Glutamatergic neuron (in vitro differentiated cells): ENCODE measurements at places on chromosomes 3 and 15. TPM values are rescaled to one million over a fixed set of nuclear protein-coding genes. Genes with fewer than 3 reads are reported as not detected.
A peak's percentile ranks its signal among the peaks of the same experiment; 100 is the strongest.

The IL17RE gene
- 3.9 TPM for total RNA-seq

The SAMD7 gene
- total RNA-seq, result not detected

The DISP2 gene
- total RNA-seq, result 44.3 TPM

The ANKRD34C gene
- not detected for total RNA-seq

DNA sequence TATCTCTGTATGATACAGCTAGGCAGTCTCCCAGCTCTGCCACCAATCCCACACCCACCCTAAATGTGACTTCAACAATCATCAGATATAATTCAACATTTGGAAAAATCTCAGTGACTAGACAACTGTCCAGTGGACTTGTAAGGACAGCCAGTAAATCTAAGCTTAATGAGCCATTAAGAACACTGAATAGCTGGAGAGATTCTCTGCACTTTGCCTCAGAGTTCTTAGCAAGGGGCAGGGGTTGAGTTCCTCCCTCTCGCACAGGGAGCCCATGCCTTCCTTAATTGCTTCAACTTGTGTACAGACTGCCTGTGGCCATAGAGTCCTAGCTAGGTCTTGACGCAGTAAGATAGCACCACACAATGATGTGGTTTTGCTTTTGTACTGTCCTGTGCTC is 15.6 kb downstream of the MEX3B start:
- H3K4me1 ChIP-seq, result no peaks in the 10 kb centered on the region
- peaks cover 4% of the 10 kb centered on the region for H3K36me3 ChIP-seq
- H3K27ac ChIP-seq, result no peak overlapping the region
- H3K27me3 ChIP-seq, result no peaks in the 10 kb centered on the region
- no peak for DNase-seq

DNA sequence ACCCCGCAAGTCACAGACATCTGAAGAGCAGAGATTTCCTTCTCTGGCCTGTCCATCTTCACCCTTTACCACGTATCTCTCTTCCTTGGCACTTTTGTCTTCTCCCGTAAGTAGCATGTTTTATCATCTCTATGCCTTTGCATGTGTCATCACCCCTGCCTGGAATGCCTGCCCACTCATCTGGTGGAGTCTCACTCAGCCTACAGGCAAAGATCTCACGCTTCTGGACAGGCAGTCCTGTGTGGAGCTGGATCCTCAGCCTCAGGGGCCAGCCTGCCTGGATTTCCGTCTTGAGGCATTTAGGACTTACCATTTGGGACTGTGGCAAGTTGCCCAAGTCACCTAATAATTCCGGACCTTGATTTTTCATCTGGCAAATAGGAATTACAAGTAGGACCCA is 114.3 kb upstream of the CACNA2D3 start:
- no peak for DNase-seq
- H3K4me3 ChIP-seq, result no peak overlapping the region
- no peaks in the 10 kb centered on the region for H3K4me1 ChIP-seq

The LSMEM2 gene
- not detected for total RNA-seq

The SAMMSON gene
- not detected for total RNA-seq

DNA sequence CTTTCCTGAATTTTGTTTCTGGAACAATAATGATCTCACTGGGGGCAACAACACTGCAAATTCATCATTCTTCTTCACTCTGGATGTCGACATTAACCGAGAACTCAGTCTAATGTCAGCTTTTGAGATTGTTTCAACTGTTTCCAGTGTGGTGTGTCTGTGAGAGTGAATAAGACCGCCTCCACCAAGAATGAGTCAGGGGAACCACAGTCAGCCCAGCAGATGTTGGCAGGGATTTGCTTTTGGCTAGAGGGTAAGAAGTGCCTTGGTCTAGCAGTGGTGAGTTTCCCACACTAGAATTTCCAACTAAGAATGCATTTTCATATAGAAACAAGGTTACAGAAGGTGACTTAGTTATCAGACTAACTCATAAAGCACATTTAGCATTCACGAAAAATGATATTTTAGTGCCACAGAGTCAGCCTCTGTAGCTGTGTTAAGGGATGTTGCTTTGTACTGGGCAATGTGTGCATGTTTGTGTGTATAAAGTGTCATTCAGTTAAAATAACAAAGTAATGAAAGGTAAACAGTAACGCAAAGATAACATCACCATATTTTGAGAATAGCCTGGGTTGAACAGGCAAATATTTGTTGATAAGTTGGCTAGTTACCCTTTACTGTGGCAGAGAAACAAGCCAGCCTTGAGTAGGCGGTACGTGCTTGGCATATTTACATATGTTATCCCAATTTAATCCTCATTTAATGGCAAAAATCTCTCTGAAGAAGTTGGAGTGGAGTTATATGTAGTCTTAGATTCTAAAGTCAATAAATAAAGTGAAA is 33.8 kb downstream of the DRD3 start:
- H3K36me3 ChIP-seq, result no peaks in the 10 kb centered on the region
- DNase-seq, result no peak
- H3K4me1 ChIP-seq, result no peaks in the 10 kb centered on the region
- no peak overlapping the region for H3K4me3 ChIP-seq
- no peak overlapping the region for H3K27ac ChIP-seq

DNA sequence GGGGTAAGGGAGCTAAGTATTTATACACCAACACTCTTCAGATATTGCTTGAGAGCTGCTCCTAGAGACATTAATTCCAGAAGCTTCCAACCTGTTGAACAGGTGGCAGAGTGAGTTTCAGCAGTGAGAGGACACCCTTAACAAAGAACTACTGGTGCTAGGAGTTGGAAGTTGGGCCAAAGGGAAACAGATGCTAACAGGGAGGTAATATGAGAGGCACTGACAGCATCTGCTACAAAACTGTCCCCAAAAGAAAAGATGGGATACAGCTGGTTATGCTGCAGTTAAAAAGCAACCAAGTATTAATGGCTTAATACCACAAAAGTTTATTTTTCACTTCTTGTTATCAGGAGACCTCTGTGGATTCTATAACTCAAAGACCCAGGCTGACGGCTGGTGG is 104.5 kb upstream of the SATB1 start:
- peaks cover 2% of the 10 kb centered on the region for H3K27me3 ChIP-seq
- DNase-seq, result no peak
- no peaks in the 10 kb centered on the region for H3K36me3 ChIP-seq

DNA sequence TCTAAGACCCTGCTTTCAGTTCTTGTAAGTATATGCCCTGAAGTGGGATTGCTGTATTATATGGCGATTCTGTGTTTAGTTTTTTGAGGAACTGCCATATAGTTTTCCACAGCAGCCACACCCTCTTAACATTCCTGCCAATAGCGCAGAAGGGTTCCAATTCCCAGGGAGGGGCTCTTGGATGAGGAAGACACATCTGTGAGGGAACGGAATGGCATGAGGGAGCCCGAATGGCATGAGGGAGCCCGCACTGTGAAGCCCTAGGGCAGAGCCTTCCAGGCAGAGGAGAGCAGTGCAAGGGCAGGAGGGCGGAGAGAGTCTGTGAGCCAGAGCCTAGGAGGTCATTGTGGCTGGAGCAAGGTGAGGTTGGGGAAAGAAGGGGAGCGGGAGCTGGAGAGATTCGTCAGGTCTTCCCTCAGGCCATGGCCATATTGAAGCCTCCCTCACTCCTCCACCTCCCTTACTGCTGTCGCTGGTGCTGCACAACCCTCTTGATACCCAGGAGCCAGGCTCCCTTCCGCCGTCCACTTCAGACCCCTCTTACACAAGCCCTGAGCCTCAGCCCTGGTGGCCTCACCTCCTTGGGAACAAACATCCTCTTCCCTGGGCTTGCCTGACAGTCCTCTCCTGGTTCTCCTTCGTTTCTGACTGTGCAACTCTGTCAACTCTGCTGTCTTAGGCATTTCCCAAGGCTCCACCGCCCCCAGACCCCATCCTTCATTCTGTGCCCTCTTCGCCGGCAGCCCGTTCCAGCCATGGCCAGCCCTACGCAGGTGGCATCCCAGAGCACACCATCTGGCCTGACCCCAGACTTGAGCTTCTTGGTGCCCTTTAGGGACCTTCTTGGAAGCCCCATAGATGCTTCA is 51.4 kb downstream of the FGD5 start:
- H3K4me3 ChIP-seq, result no peak overlapping the region
- H3K4me1 ChIP-seq, result peaks cover 5% of the 10 kb centered on the region
- no peak for DNase-seq
- H3K36me3 ChIP-seq, result no peaks in the 10 kb centered on the region

GRCh38 chr15:96409215-96410138 is 79.0 kb downstream of the NR2F2 start:
- H3K4me3 ChIP-seq, result peak overlapping the region; percentile 82
- H3K4me1 ChIP-seq, result peaks cover 2% of the 10 kb centered on the region
- H3K27ac ChIP-seq, result no peak overlapping the region
- peaks cover 44% of the 10 kb centered on the region for H3K27me3 ChIP-seq
- no peaks in the 10 kb centered on the region for H3K36me3 ChIP-seq

The ZMYND10 gene
- 1.3 TPM for total RNA-seq

DNA sequence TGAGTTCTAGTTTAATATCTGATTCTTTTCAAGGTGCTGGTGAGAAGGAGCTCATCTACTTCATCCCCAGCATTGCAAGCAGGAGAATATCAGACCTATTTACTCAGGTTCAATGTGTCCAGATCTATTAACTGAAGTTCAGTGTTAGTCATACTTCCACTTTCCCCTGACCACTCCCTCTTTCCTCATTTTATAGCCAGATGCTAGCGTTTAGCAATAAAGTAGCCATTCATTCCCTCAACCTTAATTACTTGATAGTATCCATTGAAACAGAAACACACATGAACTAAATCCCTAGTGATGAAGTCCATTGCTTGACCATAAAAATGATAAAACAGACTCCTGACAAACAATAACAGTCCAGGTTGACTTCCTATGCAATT is 60.0 kb downstream of the RPL22L1 start:
- no peaks in the 10 kb centered on the region for H3K36me3 ChIP-seq
- DNase-seq, result no peak
- H3K27me3 ChIP-seq, result peaks cover 11% of the 10 kb centered on the region
- H3K27ac ChIP-seq, result no peak overlapping the region

DNA sequence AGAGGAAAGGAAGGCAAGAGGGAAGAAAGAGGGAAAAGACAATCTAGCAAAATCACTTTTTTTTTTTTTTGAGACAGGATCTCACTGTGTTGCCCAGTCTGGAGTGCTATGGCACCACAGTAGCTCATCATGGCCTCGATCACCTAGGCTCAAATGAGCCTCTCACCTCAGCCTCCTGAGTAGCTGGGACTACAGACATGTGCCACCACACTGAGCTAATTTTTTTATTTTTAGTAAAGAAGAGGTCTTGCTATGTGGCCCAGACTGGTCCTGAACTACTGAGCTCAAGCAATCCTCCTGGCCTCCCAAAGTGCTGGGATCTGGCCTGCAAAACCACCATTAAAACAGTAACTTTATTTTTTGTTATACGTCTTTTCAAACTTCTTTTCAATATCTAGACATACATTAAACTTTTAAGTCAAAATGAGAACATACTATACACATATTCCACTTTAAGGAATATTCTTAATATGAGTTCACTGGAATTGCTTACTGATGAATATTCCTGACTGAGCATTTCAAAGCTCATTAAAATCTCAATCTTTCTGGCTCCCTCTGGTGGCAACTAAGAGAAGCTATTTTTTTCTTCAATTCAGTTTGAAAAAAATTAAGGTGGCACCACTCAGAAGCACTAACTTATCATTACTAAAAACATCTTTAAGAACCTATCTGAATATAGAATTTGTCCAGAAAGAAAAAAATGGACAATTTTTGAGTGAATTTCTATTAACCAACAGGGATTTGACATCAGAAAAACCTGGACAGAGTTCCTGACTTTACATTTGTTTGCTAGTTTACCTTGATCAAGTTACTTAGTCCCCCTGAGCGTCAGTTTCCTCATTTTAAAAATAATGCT is 40.9 kb downstream of the UACA start:
- no peaks in the 10 kb centered on the region for H3K4me1 ChIP-seq
- no peak overlapping the region for H3K4me3 ChIP-seq
- H3K27me3 ChIP-seq, result no peaks in the 10 kb centered on the region
- no peaks in the 10 kb centered on the region for H3K36me3 ChIP-seq

DNA sequence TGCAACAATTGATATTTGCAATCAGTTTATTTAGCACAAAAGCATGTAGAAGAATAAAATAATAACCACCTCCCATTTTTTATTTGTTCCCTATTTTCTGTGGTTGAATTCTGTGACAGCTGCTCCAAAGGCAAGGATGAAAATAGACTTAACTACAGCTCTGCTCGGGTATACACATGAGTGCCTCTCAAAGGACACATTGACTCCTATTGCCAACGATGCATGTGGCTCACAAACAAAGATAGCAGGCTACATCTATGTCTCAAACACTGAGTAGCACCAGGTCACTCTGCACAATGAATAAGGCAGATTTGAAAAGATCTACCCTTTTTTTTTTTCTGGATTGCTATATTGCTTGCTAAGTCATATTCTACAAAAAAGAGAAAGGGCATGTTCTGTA is 612.9 kb downstream of the ROBO1 start:
- H3K27ac ChIP-seq, result peak overlapping the region; percentile 18
- peaks cover 18% of the 10 kb centered on the region for H3K4me1 ChIP-seq
- no peak for DNase-seq
- no peak overlapping the region for H3K4me3 ChIP-seq

GRCh38 chr3:169002689-169003088 is 660.8 kb downstream of the MECOM start:
- peaks cover 2% of the 10 kb centered on the region for H3K27me3 ChIP-seq
- H3K4me1 ChIP-seq, result no peaks in the 10 kb centered on the region
- no peak overlapping the region for H3K4me3 ChIP-seq
- no peak overlapping the region for H3K27ac ChIP-seq
- DNase-seq, result no peak

The REC114 gene
- total RNA-seq, result not detected

The RARRES1 gene
- total RNA-seq, result 1.7 TPM

- H3K36me3 ChIP-seq, result no peaks in the 10 kb centered on the region
- no peak overlapping the region for H3K4me3 ChIP-seq
- no peaks in the 10 kb centered on the region for H3K27me3 ChIP-seq
- no peak overlapping the region for H3K27ac ChIP-seq
These were observed 328.7 kb upstream of the ATP11B start for GRCh38 chr3:182464513-182465145.
